ENCODE measurements at places on chromosomes 4 and X.
A peak's percentile ranks its signal among the peaks of the same experiment; 100 is the strongest.

- DNase-seq = no peak
These were observed 9.1 kb downstream of the BMPR1B start for GRCh38 chr4:94766856-94767255.

DNA sequence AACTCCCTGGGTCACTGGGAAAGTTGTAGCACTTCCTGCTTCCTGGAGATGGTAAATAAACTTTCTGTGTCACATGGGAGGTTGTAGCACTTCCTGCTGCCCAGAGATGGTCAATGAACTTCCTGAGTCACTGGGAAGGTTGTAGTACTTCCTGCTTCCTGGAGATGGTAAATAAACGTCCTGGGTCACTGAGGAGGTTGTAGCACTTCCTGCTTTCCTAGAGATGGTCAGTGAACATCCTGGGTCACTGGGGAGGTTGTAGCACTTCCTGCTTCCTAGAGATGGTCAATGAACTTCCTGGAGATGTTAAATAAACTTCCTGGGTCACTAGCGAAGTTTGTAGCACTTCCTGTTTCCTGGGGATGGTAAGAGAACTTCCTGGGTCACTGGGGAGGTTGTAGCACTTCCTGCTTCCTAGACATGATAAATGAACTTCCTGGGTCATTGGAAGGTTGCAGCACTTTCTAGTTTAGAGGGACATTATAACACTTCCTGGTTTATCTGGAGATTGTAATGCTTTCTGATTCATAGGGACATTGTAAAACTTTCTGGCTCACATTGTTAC is 62.3 kb upstream of the CD99 start:
- DNase-seq = no peak

DNA sequence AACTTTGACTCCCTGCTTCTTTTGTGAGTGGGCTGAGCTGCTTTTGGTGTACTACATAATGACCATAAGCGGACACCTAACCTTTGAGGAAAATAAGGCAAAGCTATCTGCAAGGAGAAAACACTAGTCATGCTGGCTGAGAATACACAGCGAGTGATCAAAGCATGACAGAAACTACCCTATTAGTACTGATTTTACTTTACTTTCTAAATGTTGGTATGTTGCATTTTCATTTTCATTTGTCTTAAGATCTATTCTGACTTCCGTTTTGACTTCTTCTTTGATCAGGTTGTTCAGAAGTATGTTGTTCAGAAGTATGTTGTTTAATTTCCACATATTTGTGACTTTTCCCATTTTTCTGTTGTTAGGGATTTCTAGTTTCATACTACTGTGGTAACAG is 361.1 kb downstream of the TRAM1L1 start:
- DNase-seq = no peak

DNA sequence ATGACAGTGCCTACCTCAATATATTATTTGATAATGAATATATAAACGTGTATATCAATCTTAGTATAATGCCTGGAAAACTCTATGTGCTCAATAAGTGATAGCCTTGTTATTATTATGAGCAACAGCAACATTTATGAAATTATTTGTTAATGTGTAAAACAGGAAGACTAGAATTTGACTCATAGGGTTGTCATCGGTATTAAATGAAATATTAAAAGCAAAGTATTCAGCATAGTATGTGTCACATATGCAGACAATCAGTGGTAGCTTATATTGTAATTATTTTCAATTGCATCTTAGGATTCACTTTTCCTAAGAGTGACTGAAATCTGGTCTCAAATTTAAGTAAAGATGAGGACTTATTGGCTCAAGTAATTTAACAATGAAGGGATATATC is 24.6 kb downstream of the SPANXD start:
- DNase-seq = no peak

DNA sequence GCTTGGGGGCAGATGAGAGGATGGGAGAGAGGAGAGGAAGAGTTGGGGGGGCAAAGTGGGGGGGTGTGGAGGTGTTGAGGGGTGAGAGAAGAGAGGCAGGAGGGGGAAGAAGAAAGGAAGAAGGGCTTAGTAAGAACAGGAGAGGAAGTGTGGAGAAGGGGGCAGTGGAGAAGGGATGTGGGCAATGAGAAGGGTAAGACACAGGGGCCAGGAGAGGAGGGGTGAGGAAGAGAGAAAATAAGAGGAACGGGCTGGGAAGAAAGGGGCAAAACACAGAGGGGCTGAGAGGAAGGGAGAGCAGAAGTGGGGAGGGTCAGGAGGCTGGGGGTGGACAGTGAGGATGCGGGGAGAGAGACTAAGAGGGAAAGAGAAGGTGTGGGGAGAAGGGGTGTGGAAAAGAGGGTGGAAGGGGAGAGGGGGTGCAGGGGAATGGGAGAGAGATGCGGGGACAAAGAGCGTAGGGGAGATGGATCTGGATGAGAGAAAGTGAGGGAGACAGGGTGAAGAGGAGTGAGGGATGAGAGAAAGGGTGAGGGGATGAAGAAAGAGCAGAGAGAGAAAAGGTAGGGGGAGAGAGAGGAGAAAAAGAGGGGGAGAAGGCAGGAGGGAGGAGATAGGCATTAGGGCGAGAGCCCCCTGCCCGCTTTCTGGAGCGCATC is 12.9 kb downstream of the SH3KBP1 start:
- DNase-seq = no peak

DNA sequence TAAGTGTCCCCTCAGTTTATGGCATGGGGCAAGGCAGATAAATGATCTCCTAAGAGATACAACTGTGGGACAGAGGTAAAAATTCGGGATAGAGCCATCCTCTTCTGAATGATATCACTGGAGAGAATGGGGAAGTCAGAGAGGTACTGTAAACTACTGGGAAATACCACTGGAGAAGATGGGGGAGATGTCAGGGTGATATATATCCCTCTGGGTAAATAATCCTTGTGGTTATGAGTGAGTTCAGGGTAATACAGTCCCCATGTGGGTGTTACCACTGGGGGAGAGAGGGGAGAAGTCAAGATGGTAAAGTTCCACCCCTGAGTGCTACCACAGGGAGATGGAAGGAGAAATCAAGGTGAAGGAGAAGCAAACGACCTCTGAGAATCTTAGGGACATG is 63.9 kb upstream of the ZNF81 start:
- no peak for DNase-seq

GRCh38 chr4:13143222-13144070 is 340.7 kb downstream of the RAB28 start:
- DNase-seq = no peak

DNA sequence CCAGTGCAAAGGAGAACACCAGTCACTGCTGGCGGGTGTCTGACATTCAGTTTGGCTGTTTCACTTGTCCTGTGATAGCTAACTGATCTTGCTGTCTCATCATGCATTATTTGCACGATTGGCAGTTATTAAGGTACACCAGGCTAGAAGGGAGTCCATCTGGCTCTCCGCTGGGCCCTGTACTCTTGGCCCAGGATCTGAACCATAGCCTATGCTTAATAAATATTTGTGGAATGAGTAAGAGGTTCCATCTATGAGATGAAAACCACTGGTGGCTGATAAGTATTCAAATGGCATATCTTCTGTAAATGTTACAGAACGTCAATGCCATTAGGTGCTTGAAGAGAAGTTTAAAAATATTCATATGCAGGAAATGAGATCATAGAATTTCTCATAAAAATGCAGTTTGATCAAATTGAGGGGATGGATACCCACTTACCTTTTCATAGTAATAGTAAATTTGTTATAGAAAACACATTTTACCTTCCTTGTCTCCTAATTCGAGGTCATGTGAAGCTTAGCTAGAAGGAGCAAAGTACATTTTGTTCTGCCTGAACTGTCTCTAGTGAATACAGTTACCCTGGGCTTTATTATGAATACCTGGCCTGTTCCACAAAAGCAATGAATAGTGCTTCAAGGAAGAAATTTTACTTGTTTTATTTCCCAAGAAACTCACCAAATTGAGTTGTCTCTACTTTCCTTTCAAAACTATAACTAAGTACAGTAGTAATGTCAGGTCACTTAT is 213.5 kb downstream of the CBR4 start:
- DNase-seq = no peak

DNA sequence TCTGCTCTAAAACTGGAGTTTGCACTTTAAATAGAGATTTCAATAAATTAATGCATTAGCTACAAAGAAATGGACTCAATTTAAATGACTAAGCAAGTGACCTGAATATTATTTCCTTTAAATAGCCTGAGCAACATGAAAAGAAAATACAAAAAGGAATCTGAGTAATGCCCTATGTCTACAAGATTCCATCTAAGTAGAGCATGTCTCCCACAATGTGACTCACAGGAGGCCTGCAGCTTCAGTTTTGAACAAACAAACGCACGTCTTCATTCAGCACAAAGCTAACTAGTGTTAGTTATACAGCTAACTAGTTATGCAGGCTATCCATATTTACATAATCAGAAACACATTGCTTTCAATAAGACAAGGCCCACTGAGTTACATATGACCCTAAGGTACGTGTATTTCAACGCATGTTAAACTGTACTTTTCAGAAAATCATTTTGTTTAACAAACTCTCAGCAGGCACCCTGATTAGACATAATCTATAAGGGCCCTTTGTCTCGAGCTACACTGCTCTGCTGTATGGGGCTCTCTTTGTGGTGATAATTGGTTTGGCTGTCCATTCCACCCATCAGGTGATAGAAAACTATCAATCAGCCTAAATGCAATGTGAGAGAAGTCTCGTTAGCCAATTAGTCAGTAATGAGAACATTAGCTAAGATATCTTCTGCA is 116.5 kb downstream of the MAML3 start:
- DNase-seq = no peak

DNA sequence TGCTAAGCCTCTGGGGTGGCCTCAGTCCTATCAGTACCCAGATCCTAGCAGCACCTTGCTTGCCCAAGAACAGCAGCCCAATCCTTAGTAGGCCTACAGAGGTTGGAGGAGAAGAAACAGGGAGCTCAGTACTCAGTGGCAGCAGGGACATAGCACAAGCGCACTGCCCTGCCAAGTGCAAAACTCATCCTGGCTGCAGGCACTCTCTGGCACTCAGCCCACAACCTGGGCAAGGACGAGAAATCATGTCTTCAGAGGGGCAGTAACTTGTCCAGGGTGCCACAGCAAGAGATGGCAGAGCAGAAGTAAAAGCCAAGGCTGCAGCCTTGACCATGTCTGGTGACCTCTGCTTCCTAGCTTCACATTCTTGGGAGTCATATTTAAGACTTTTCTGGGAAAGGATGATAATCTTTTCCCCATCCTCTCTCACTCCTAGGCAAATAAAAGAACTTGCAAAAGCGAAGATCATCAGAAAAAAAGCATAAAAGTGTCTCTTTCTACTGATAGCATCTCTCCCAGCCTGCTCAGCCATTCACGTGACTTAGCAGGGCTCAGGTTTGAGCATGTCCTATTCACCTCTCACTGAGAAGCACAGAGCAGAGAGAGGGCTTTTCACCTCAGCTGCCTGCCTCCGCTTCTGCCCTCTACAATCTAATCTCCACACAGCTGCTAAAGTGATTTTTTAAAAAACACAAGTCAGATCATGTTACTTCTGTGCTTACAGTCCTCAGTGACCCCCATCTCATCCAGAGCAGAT is 37.2 kb upstream of the MAGEA4 start:
- no peak for DNase-seq

DNA sequence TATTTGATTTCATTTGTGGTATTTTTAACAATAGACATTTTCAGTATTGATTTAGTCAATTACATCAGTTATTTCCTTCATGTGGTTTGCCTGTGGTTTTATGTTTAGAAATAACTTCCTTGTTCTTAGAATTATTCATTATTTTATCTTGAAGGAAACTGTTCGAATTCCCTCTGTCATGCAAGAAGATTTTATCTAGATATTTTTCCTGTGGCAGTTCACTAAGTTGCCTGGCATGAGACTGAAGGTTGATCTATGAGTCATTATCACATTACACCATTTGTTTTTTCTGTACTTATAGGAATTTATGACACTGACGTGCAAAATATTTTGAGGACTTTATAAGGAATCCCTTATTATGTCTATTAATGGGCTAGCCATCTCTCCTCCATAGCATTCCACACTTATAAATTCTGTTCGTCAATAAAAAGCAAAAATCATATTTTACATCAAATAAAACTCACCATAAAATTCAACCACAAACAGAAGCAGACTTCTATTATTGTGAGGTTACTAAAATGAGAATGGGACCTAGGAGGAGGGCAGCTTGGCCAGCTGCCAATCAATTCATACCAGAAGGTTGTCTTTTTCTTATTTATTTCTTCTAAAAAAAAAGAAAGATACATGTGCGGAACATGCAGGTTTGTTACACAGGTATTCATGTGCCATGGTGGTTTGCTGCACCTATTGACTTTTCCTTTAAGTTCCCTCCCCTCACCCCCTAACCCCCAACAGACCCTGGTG is 179.0 kb downstream of the KCNIP4 start:
- no peak for DNase-seq

- DNase-seq = no peak
These were observed 238.5 kb downstream of the PRR32 start for GRCh38 chrX:127057891-127058619.

DNA sequence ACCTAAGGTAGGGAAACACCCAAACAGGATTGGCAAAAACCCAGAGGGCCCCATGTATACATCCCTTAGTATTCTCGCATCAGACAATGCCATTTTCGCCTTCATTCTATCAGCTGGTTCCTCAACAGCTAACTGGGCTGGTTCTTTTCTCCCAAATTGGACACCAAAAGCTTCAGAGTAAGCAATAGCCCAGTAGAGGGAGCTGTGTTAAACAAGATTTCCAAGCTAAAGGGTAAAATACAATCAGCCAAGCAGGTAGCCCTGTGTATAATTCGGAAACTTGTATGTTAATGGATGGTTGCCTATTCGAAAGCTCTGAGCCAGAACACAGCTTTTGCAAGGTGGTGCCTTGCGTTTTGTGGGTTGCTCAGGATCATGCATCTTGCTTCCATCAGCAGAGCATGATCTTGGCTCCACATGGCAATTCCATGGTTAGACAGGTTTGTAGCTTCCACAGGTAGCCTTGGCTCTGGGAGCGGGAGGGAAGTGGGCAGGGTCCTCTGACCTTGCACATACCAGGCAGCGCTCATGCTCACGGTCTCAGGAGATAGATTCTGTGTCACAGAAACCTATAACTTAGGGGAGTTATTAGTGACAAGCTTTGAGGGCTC is 115.2 kb upstream of the LNX1 start:
- DNase-seq = peak; percentile 51

DNA sequence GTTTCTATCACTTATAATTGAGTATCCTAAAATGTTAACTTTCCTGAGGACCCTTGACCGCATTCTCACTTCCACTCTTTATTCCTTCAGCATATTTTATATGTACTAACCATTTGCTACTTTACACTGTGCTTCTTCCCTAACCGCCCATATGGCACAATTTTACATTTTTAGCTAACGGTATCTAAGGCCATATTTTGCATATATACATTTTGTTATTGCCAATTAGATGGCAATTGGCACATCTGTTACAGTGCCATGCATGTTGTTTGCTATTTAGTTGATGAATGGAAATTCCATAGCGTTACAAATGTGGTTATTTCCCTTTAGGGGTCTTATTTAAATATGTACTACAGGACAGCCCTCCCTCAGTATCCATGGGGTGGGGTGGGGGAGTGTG is 20.0 kb upstream of the OTUD4 start:
- no peak for DNase-seq
